Activated CD4-positive, alpha-beta T cell treated with anti-CD3 and anti-CD28 coated beads, Interleukin-2, amount 10 ng/mL, durations not matched to agents 7 days and 5 days (primary cell): ENCODE measurements at places on chromosomes 1 and 21. TPM values are rescaled to one million over a fixed set of nuclear protein-coding genes. Genes with fewer than 3 reads are reported as not detected.

OR10Z1 gene
- total RNA-seq = not detected

DNA sequence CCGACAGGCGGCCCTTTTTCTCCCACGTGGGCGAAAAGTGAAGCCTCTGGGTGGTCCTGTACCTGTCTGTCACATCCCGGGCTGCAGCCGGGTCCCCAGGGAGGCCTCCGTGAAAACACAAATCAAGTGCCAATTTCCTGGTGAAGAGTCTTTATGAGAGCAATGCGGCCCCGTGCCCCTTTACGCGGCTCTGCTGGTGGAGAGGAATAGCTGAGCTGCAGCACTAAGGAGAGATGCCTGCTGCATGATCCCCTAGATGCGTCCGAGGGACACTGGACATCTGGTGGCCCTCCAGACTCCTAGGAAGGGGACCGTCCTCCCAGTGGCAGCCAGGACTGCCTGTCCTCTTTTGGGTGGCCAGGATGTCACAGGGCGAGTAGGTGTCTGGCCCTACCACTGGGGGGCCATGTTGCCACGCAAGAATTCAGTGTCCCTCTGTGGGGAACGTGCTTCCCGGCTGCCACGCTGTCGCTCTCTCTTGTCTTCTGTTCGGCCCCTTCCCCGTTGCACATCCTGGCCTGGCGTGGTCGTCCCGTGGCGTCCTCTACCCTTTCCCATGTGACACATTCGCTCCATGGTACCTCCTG, 38.7 kb downstream of the COL18A1 start:
- no peak for DNase-seq

DNA sequence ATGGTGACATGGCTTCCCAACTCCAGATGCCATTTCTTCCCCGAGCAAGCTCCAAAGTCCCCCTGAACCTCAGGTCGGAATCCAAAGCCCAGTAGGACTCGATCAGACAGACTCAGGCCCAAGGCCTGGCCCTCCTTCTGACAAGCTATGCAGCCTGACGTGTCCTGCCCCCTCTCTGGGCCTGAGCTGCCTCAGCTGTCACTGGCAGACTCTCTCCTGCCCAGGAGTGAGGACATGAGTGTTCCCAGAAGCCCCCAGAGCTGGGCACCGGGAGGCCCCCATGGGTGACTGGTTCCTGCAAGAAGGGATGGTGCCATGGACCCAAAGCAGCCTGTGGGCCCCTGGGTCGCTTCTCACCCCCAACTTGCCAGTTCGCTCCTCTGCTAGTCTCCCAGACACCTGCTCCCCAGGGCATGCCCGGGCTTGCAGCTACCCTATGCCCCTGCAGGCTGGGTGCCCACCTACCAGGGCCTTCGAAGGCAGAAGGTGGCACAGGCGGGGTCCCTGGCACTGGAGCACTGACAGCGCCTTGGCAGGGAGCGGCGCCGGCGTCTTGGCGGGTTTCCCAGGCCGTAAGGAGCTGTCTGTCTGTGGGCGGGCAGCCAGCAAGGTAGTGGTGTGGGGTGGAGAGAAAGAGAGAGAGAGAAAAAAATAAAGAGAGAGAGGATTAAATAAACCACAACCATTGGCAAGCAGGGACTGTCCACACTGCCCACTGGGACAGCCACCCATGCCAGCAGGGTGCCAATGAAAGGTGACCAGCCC, 2.3 kb downstream of the EDN2 start:
- no peak for DNase-seq

LRRC71 gene
- total RNA-seq = not detected

GRCh38 chr1:237111807-237112206, 69.8 kb downstream of the RYR2 start:
- no peak for DNase-seq

PRKAB2 gene
- 9.7 TPM for total RNA-seq

FCRL2 gene
- not detected for total RNA-seq

FCAMR gene
- total RNA-seq = not detected

C4BPB gene
- 2.1 TPM for total RNA-seq

DNA sequence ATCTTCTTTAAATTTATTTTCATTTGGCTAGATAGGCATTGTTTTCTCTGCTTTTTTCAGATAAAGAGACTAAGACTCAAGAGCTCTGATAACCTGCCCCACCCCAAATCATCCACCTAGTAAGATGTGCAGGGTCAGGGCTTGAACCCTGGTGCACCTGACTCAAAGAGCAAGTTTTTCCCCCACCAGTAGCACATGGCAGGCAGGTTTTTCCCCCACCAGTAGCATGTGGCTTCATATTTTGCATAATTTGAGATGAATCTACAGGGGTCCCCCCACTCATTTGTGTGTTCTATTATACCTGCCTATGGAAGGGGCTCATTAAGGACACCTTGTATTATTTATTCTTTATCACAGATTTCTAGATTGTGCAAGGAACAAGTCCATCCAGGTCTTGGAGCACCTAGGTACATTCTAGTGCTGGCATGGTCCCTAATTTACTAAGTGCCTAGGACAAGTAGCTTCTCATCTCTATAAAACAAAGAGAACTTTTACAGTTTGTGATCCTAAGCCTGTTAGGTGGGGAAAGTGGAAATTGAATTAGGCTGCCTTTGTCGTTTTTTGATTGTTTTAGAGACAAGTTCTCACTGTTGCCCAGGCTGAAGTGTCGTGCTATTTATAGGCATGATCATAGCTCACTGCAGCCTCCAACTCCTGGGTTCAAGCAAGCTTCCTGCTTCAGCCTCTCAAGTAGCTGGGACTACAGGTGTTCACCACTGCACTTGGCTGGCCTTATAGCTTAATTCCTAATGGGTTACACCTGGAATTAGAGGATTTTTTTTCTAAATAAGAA, 13.2 kb upstream of the CTSE start:
- DNase-seq = no peak

ETV3L gene
- not detected for total RNA-seq

SLFNL1 gene
- 0.56 TPM for total RNA-seq

GRCh38 chr21:38995731-38996130, 187.5 kb downstream of the PSMG1 start:
- no peak for DNase-seq

ARHGEF16 gene
- not detected for total RNA-seq
